Karpas-422 (cell line): ENCODE measurements at places on chromosomes 6 and 20.

DNA sequence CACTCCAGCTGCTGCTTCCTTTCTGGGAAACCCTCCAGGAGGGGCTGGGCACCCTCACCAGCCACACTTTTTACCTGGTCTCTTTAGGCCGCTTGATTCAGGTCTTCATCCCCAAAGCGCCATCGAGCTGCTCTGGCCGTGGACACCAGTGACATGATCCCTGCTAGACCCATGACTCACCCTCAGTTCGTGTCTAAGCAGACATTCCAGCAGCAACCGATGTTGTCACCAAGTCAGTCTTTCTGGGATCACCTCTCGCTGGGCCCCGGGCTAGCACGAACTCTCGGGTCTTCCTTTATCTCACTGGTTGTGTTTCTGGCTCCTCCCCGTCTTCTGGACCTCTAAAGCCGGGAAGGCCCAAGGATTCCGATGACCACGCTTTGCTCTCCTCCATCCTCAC lies 43.0 kb upstream of the GPR31 start:
- DNase-seq: no peak

DNA sequence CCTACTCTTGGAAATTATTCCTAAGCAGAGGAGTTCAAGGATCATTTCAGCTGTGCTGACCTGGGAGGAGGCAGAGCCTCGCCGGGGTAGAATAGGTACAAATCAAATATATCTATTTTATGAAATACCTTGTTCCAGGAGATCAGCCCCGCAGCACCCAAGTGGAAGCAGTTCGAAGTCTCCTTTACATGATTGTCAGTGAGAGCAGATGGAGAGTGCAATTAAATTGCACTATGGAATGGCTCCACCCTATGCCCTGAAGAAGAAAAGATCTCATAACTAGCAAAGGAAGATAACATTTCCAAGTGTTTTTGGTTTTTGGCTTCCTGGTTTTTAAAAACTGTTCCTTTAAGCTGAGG lies 31.4 kb downstream of the DUSP22 start:
- no peak for DNase-seq

DNA sequence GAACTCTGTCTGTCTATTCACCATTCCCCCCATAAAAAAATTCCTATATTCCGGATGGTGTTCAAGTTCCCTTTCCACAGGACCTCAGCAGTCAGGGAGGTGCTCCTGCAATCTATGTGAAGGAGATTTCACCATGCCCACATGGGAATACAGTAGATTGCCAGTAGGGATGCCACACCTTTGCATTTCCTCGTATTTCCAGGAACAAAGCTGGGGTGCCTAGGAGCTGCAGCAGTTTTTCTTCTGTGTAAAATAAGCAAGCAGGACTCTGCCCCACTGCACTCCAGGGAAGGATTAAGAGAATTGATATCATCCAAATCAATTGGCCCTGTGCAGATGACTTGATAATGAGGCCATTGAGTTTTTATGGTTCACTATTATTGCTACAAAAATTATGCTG lies 7.4 kb upstream of the KIF16B start:
- no peak for DNase-seq

- peak; percentile 67 for DNase-seq
Measured at GRCh38 chr6:90586546-90586835, 381 bp downstream of the MAP3K7 start.

DNA sequence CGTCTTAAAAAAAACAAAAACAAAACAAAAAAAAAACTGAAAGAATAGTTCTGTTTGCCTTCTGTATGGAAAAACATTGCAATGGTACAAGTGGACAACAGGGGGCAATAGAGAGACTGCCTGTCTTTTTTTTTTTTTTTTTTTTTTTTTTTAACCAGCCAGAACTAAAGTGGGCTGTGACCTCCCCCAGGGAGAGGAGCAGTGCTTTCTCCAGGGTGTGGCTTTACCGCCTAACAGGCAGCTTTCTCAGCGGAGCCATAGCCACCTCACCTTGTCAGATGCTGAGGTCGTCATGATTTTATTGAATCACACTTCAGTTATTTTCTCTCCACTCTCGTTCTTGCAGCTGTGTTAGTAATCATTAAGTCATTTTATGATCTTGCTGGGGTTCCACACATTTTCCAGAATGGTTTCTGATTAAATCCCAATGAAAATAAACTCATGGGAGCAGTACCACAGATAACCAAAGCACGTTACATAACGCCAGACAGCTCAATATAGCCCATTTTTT lies 78.4 kb downstream of the GMPR start:
- peak; percentile 85 for DNase-seq

- no peak for DNase-seq
Measured at GRCh38 chr6:116409756-116410155, 39.0 kb downstream of the DSE start.

DNA sequence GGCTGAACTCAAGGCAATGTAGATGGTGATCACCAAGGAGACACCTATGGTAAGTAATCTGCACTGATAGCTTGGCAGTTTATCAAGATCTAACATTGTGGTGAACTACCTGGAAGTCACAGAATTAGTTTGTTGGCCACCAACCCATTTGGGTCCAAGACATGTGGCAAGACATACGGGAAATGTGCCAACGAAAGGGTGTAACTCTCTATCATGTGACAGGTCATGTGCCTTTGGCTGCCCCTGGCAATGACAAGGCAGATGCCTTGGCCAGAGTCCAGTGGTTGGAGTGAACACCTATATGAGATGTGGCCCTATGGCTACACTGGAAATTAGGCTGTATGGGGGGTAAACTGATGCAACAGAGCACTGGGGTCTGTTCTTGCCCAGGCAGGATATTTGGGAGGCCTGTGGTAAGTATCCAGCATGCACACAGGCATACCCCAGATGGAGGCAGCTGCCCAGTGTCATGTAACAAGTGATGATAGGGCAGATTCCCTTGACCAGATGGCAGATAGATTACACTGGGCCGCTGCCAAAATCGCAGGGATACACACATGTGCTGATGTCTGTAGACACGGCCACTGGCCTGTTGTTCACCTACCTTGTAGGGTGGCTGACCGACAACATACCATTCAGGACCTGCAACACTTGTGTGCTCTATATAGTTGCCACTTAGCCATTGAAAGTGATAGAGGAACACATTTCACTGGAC lies 35.5 kb upstream of the HSF2 start:
- DNase-seq: no peak

- no peak for DNase-seq
Measured at GRCh38 chr6:165704045-165704748, 41.2 kb upstream of the PDE10A start.

DNA sequence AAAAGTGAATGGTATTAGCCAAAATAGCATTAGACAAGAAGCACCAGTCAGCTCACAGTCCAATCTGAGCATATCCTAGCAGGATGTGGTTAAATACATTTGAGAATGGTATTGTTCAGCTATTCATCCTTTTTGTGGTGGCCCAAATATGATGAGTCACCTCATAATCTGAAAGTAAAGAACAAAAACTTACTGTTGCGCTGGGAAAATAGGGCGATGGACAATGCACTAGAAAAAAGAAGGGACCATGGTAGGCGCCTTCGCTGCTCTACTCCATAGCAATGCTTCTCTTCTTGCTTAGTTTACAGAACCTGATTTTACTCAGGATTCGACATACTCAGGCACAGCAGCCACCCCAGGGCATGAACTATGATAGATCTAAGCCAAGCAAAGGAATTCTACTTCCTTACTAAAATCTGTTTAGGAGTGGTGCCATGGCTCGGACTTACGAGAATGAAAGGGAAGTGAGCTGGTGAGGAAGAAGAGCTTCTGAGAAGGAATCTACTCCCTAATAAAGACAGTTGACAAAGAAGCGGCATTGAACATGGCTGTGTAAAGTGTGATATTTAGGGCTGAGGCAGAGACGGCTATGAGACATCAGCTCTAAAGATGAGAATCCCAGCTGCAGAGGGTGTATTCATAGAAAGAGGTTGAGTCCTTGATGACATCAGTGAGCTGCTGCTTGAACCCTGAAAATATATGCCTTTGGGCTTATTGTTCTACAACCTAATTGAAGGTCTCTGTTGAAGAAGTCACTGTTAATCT lies 16.6 kb upstream of the FBXO9 start:
- no peak for DNase-seq

GRCh38 chr6:78101387-78101786 lies 448.5 kb downstream of the MEI4 start:
- no peak for DNase-seq

GRCh38 chr6:126069449-126069848 lies 83.1 kb downstream of the TRMT11 start:
- no peak for DNase-seq

- DNase-seq: no peak
Measured at GRCh38 chr6:133764008-133764753, 124.7 kb upstream of the TCF21 start.

- no peak for DNase-seq
Measured at GRCh38 chr6:53315086-53315724, 33.5 kb downstream of the ELOVL5 start.

- no peak for DNase-seq
Measured at GRCh38 chr6:150683320-150683719, 83.6 kb downstream of the PLEKHG1 start.

- no peak for DNase-seq
Measured at GRCh38 chr6:75217193-75217592, 11.3 kb upstream of the COL12A1 start.

DNA sequence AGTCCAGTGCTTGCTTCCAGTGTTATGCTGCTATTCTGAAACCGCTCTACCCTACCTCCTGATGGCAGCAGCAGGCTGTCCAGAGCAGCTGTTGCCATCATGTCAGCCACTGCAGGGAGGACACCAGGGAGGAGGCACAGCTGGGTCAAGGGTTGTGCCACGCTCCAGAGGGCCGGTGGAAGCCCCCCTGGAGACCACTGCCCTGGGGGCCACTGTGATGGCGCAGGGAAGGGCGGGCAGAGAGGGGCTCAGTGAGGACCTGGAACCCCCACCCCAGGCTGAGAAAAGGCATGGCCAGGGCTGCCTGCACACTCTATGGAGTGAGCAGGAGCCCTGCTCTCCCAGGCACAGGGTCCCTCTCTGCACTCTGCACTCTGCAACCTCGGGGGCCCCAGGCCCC lies 271.3 kb upstream of the BTBD3 start:
- no peak for DNase-seq

DNA sequence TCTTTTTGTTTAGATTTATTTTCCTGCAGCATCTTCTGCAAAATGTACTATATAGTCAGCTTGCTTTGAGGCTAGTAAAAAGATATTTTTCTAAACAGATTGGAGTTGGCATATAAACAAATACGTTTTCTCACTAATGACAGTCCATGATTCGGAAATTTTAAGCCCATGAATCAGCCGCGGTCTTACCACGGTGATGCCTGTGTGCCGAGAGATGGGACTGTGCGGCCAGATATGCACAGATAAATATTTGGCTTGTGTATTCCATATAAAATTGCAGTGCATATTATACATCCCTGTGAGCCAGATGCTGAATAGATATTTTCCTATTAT lies 3.2 kb downstream of the FOXC1 start:
- no peak for DNase-seq
